ENCODE measurements at places on chromosomes 11 and 22.

DNA sequence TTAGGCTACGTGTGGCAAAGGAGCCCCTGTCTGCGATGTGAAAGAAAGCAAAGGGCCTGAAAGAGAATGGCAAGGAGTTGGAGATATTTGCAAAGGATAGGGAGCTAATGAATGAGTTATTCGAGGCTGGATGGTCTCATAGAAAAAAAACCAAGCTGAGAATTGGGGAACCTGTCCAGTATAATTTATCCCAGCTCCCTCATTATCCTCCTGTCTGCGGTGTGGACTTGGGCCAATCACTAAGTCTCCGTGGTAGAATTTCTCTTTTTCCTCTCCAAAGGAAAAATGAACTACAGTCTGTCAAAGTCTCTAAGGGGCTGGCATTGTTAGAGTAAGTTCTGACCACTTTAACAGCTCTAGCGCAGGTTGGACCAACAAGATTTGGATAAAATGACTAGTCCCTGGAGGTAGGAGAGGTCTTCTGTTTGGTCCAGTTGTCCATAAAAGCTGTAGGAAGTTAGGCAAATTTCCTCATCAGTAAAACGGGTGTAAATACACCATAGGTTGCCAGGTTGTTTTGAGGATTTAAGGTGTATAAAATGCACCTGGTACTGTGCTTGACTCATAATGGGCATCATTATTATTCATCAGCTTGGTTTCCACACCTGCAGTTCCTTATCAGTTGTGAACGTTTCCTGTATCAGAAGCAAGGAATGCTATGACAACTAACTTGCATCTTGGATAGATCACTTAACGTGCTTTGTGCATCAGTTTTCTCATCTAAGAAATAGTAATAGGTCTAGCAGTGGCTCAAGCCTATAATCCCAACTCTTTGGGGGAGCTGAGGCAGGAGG, 10.3 kb upstream of the CDON start:
- no peak for DNase-seq

DNA sequence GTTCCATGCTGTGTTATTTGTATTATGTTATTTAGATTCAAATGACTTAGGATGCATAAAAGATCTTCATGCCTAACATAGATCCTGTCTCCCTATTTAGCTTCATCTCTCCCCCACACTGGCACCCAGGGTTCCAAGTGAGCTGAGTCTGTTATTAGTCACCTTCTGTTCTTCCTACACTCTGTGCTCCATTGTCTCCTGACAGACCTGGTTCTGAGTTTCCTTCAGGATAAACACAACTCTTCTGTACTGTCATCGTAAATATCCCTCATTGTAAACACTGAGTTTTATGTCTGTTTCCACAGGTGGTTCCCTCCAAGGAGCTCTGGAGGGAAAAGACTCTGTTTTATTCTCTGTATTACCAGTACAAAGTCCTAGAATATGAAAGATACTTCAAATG, 8.7 kb downstream of the MMP26 start:
- no peak for DNase-seq

DNA sequence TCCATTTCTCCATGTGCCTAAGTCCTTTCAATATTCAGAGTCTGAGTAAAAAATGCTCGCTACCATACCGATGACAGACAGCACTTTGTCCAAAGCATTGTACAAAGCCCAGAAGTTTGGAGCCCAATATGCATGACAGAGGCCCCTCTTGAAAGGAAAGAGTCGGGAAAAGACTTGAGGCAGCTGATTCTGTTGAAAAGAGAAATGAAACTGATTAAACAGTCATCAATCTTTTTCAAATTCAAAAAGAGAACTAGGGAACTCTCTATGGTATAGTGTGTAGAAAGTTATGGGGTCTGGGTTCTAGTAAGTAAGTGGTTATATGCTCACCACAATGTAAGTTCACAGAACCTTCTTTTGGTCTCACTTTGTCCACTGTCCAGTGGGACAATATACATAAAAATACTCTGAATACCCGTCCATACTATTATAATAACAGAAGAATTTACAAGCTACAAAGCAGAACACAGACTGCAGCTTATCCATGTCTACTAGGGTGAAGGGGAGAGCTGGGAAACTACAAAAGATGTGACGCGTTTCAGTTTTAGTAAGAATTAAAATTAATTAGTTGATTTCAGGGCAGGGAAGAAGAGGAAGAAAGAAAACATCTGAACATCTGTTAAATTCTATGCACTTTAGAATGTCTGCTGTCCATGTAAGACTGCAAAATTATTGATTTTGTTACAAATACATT, 26.7 kb downstream of the ALG8 start:
- DNase-seq = no peak

GRCh38 chr22:24445481-24446259, 18.3 kb downstream of the ADORA2A start:
- no peak for DNase-seq

DNA sequence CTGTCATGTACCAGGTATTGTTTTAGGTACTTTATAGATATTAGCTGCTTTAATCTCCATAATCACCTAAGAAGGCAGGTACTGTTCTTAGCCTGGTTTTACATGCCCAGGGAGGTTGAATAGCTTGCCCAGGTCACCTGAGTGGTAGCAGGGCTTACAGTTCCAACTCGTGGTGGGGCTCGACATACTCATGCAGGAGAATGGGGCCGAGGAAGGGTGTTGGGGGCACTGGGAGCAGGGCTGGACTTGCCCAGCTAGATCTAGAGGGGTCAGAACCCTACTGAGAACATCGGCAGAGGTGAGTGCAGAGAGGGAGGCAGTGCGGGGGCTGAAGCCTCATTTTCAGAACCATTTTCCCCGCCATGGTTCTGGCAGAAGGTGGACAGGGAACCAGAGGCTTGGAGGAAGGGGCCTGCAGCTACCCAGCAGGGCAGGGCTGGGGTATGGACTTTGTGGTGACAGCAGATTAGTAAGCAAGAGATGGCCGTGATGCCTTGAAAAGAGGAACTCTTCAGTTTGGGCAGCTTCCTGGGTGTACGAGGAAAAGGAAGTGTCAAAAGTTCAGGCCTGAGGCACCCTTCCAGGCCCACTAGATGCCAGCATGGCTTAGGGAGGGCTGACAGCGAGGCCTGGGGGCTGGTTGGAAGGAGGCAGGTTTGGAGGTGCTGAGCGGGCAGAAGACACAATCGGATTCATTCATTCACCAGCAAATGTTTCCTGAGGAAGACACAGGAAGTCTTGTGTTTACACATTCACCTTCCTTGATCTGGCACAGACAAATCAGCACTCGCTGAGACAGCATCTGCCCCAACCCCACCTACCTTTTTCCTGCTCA, 54.7 kb upstream of the LYVE1 start:
- DNase-seq = no peak

GRCh38 chr11:116614306-116615210, 158.2 kb downstream of the BUD13 start:
- no peak for DNase-seq

DNA sequence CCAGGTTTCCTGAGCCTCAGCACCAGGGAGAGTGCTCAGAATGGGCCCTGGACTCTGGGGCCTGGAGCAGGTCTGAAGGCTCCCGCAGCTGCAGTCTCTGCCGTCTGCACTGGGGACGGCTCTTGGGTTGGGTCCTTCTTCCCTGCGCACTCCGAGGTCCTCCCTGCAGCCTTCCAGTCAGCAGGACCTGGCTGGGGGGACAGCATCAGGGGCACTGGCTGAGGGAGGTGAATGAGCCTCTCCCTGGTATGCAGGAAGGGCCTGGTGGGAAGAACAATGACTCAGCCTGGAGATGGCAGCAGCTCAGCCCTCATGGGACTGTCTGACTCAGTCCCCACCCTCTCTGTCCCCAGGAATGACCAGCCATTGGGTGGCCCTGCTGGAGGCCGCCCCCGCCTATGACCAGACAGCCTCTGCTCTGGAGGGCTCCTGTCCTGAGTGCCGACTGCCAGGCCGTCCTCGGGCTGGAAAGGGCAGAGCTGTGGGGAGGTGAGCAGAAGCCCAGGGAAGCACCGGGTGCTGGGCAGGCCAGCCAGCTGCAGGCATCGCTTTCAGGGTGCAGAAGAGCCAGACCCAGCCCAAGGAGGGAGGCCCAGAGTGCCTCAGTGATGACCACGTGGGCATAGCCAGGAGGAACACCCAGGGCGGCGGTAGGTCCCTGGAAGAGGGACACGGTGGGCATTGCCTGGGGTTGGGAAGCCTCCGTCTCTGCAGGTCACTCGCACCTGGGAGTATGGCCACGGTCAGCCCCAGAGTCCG, 455.0 kb downstream of the BRD1 start:
- no peak for DNase-seq

DNA sequence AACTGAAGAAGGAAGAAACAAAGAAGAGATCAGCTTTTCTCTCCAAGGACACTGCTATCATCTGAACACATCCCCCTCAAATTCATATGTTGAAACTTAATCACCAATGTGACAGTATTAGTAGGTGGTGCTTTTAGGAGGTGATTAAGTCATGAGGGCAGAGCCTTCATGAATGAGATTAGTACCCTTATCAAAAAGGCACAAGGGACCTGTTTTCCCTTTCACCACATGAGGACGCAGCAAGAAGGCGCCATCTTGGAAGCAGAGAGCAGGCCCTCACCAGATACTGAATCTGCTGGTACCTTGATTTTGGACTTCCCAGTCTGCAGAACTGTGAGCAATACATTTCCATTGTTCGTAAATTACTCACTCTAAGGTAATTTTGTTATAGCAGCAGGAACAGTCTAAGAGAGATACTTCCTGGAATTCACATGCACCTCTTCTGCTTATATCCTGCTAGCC, 20.9 kb upstream of the CREB3L1 start:
- no peak for DNase-seq

Measured in T-helper 17 cell (primary cell).